ENCODE measurements at places on chromosomes 5 and 9. TPM values are rescaled to one million over a fixed set of nuclear protein-coding genes. Genes with fewer than 3 reads are reported as not detected.

PCDHGA4 gene
- total RNA-seq, result 1.0 TPM

NTNG2 gene
- 0.15 TPM for total RNA-seq

SPAG8 gene
- total RNA-seq, result 2.4 TPM

GPR150 gene
- total RNA-seq, result 0.59 TPM

PDGFRB gene
- total RNA-seq, result 84.2 TPM

MEIKIN gene
- not detected for total RNA-seq

CFAP77 gene
- not detected for total RNA-seq

CDH10 gene
- not detected for total RNA-seq

NUTM2F gene
- total RNA-seq, result not detected

IRX4 gene
- total RNA-seq, result not detected

PCDHA5 gene
- not detected for total RNA-seq

SNAPC3 gene
- 17.5 TPM for total RNA-seq

PCDHA1 gene
- not detected for total RNA-seq

NRARP gene
- 1.7 TPM for total RNA-seq

THBS4 gene
- total RNA-seq, result 2.4 TPM

CDC14B gene
- total RNA-seq, result 12.1 TPM

FBP2 gene
- total RNA-seq, result not detected

MYORG gene
- 1.3 TPM for total RNA-seq

FBN2 gene
- total RNA-seq, result 52.6 TPM

SPATA6L gene
- under 0.01 TPM for total RNA-seq

LMX1B gene
- total RNA-seq, result not detected

PLPP1 gene
- total RNA-seq, result 36.0 TPM

CDKN2A gene
- 5.7 TPM for total RNA-seq

HINT1 gene
- total RNA-seq, result 244 TPM

CDH9 gene
- not detected for total RNA-seq

SLC36A3 gene
- not detected for total RNA-seq

IL13 gene
- total RNA-seq, result not detected

C9 gene
- total RNA-seq, result not detected

PCDHB10 gene
- total RNA-seq, result 0.15 TPM

HK3 gene
- not detected for total RNA-seq

PTRH1 gene
- total RNA-seq, result 28.9 TPM

BRD3 gene
- 9.2 TPM for total RNA-seq

SPATA31C2 gene
- not detected for total RNA-seq

FAM221B gene
- not detected for total RNA-seq

DBH gene
- not detected for total RNA-seq

SLIT3 gene
- 0.34 TPM for total RNA-seq

POU4F3 gene
- total RNA-seq, result not detected

LCN15 gene
- not detected for total RNA-seq

CENPH gene
- total RNA-seq, result 44.7 TPM

PSMD5 gene
- 37.8 TPM for total RNA-seq

PCDHGC5 gene
- 0.30 TPM for total RNA-seq

PCDHA13 gene
- total RNA-seq, result not detected

PDZD2 gene
- total RNA-seq, result 1.3 TPM

ORM2 gene
- not detected for total RNA-seq

GM2A gene
- total RNA-seq, result 22.0 TPM

IL17B gene
- total RNA-seq, result not detected

TXNDC8 gene
- total RNA-seq, result not detected

IFNA13 gene
- not detected for total RNA-seq

CSF1R gene
- not detected for total RNA-seq

FAM151B gene
- total RNA-seq, result 3.1 TPM

PCDHA9 gene
- not detected for total RNA-seq

WASHC1 gene
- total RNA-seq, result 4.2 TPM

SPATA31A3 gene
- total RNA-seq, result not detected

Measured in bronchus fibroblast of lung (primary cell).